ENCODE measurements at places on chromosomes 13 and 19.

DNA sequence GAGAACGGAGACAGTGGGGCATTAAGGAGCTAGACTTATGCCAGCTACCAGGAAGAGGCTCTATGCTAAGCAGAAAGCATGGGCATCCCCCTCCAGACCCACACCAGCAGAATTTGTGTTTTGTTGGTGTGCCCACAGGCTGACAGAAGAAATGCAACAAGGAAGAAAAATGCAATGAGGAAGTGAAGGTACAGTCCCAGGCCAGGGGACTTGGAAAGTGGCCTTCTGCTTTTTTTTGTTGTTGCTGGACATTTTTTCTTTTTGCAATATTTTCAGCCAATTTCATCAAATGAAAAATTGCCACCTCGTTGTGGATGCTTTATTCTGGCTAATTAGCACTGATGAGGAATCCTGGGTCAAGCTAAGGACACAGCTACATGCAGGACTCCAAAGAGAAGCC is 167.7 kb downstream of the TSHZ3 start:
- DNase-seq = no peak

DNA sequence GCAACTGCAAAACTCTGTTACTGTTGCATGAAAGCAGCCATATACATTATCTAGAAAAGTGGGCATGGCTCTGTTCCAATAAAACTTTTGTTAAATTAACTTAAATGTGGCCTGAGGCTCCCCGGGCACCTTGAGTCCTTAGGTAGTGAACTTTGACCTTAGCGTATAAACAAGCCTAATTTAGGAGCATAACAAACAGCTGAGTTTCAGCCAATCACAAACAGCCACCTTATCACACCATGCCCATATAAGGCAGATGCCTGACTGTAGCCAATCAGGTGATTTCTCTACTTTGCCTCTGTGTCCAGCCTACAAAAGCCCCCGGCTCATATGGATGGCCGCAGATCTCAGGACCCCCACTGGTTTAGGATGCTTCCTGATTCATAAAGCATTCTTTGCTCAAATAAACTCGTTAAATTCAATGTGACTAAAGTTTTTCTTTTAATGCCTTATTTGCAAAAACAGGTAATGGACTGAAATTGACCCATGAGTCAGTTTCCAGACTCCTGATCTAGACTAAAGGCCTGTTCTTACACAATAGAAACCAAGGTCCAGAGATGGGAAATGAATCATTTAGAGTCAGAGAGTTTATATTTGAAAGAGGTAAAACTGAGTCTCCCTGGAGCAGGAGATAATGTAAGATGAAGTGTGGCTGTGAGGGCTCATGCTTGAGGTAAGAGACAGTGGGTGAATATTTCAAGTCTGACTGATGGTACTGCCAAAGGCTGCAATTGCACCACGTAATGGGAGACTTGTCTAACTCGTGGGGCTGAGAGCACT is 130.2 kb downstream of the FGF9 start:
- no peak for DNase-seq

- DNase-seq = no peak
Measured at GRCh38 chr13:29511980-29512379, 83.5 kb downstream of the SLC7A1 start.

DNA sequence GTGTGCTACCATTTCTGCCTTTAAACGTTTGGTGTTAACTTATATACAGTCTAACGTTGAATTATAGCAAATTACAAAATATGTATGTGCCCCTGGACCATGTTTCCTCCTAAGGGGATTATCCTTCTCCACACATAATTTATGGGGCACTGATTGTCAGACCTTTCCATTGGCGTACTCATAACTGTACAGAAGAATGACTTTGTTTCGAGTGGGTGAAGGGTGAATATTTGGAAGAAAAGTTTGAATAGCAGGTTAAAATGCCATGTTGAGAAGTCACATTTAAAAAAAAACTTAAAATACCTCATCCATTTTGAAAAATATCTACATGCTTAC is 58.8 kb downstream of the SLC10A2 start:
- no peak for DNase-seq

GRCh38 chr19:33736787-33737186 is 59.9 kb upstream of the KCTD15 start:
- no peak for DNase-seq

DNA sequence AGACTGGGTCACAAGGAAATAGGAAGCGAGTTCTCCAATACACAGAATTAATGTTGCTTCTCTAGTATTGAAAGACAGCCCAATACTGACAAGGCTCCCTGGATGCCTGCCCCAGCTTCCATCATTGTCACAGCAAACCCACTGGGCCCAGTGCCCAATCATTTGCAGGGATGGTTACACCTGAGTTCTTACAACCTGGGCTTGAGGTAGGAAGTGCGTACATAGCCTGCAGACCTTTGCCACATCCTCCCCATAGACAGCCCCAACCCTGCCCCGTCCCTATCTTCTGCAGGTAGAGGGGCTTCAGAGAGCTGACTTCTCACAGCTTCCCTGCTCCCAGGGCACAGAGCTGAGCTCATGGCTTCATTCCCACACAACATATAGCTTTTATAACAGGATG is 108.1 kb upstream of the UBL3 start:
- no peak for DNase-seq

DNA sequence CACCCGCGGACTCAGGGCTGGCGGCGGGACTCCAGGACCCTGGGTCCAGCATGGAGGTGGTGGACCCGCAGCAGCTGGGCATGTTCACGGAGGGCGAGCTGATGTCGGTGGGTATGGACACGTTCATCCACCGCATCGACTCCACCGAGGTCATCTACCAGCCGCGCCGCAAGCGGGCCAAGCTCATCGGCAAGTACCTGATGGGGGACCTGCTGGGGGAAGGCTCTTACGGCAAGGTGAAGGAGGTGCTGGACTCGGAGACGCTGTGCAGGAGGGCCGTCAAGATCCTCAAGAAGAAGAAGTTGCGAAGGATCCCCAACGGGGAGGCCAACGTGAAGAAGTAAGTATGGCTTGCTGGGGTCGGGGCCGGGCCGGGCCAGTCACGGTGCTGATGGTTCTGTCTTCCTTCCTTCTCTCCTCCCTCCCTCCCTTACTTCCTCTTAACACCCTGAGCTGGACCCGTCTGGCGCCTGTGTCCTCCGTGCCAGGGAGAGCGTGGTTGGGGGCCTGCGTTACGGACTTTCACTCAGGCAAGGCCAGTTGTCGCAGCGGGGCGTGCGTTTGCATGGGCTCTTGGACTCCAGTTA is 1.4 kb downstream of the STK11 start:
- peak; percentile 29 for DNase-seq
